HEK293T (cell line): ENCODE measurements at places on chromosomes 16 and 17.
A peak's percentile ranks its signal among the peaks of the same experiment; 100 is the strongest.

- no peak for DNase-seq
Measured at GRCh38 chr17:71885662-71886061, 235.2 kb upstream of the SOX9 start.

- DNase-seq: no peak
Measured at GRCh38 chr16:85541181-85541580, 71.9 kb upstream of the GSE1 start.

GRCh38 chr17:19345067-19345460 lies 17.5 kb downstream of the B9D1 start:
- no peak for DNase-seq

GRCh38 chr17:40307740-40308239 lies 1.2 kb upstream of the RARA start:
- DNase-seq: no peak

DNA sequence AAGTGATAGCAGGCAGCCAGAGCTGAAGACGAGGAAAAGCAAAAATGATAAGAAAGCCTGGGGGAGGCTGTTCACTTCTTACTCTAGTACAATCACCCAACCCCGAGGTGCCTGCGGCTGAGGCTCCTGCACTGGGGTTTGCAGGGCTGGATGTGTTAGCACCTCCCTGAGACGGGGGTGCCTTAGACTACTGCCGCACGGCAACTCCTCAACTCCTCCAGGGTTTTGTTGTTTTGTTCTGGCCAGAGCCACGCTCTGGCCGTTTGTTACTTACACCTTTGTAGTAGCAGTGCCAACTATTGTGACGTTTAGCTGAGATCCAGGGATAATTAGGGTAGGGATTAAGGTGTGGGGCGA lies 51.5 kb downstream of the LDHD start:
- no peak for DNase-seq

DNA sequence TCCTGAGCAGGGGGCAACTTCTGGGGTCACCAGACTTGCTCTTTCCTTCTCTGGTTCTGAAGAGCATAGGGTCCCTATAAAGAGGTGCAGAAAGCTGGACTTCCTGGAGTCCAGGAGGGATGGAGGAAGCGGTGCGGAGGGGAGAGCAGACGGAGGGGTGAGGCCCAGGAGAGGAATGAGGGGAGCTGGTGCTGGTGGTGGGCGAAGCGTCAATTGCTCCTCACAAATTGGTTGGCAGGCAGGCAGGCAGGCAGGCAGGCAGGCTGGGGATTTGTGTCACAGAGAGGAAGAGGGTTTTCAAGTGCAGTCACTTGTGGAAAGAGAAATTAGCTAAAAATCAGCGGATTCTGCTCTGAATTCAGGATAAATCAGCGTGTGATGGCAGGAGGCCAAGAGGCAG lies 133.7 kb upstream of the CDC42EP4 start:
- no peak for DNase-seq

- DNase-seq: no peak
Measured at GRCh38 chr16:50718061-50718760, 23.7 kb upstream of the CYLD start.

GRCh38 chr16:79217375-79218011 lies 383.0 kb downstream of the MAF start:
- no peak for DNase-seq

DNA sequence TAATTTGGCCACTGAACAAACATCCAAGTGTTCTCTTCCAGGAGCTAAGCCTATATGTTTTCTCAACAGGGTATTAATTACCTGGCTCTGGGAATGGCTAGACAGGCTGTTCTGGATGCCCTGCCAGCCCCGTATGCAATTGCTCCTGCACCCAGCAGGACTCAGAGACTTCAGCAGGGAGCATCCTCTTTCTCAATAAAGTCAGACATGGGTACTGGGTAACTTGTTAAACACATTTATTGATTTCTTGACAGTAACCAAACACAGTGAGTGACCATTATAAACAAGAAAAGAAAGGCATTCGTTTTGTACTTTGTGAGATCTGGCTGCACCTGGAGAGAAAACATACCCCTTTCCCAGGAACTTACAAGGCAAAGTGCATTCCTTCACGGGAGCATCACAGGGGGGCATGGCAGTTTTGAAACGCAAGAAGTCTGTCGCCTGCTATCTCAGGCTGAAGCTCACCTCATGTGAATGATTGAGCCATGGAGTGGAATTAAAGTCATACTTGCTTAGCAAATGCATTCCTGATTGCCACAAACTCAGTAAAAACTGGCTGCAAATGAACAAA lies 369.8 kb downstream of the UTP18 start:
- DNase-seq: no peak

GRCh38 chr17:82013772-82014321 lies 8.8 kb downstream of the CENPX start:
- no peak for DNase-seq

DNA sequence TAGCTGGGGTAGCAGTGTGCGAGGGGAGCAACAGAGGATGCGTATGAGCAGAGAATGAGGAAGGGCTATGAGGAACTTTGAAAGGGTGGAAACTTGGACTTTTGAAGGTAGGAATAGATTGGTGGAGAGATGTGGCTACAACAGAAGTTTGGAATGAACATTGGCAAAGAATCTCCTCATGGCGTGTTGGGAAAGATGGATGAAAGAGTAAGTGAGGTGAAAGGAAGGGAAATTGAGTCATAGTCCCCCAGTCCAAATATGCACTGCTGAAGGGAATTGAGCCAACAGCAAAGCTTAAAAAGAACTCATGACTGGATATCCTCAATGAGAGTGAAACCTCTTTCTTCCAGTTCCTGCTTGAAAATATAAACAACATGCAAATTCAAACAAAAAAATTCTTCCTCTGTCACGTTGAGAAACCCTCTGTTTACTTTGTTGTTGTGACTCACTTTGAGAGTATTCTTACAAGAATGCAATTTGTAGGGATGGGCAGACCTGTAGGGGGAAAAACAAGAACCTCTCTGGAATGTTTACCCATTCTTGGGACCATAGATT lies 313.2 kb upstream of the KCNJ16 start:
- DNase-seq: no peak

DNA sequence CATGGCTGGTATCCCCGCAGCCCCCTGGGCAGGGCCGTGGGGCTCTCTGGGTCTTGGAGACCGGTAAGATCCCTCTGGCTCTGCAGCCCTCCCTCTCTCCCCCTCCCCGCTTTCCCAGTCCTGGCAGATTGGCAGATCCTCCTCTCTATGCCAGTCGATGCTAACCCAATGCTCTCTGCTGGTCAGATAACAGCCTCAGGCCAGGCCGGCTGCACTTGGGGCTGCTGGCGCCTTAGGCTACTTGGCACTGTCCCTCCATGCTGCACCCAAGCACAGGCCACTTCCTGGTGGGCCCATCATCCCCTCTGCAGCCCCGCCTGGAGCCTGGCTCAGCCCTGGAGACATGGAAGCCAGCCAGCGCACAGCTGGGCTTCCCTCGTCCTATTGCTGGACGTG lies 81.7 kb downstream of the RTN4RL1 start:
- no peak for DNase-seq

DNA sequence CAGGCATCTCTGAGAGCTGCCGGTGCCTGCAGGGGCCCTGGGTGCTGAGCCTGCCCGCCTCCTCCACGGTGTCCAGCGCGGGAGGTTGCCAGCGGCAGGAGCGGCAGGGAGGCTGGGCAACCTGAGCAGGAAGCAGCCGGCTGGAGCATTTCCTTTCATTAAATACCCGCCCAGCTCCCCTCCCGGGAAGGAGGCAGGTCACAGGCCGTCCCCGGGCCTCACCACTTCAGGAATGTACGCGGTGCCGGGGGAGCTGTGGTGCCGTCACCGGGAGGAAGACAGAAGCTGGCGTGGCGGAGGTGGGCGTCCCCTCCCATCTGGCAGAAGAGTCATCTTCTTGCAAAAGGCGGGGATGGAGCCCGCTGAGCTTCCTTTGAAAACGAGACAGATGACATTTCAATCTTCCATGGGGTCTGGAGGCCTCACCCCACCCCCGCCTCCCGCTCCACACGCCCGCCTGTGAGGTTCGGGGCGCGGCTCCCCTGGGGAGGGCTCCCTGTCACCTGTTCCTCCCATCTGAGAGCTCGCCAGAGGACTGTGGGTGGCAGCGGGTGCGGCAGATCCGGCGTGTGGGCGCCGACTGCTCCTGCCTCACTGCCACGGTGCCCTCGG lies 16.0 kb downstream of the SOX8 start:
- no peak for DNase-seq

DNA sequence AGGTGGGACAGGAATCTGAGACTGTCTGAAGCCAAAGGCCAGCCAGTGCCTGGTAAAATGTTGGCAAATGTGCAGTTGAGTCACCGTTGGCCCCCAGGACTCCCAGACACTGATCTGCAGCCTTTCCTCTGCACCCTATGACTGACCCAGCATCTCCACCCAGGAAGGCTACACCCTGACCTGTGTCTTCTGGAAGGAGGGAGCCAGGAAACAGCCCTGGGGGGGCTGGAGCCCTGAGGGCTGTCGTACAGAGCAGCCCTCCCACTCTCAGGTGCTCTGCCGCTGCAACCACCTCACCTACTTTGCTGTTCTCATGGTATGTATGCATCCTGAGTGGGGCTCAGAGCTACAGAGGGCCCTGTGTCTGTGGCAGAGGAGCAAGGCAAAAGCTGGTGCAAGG lies 24.0 kb downstream of the ADGRG5 start:
- no peak for DNase-seq

GRCh38 chr16:66486773-66487579 lies 59.9 kb downstream of the BEAN1 start:
- no peak for DNase-seq

DNA sequence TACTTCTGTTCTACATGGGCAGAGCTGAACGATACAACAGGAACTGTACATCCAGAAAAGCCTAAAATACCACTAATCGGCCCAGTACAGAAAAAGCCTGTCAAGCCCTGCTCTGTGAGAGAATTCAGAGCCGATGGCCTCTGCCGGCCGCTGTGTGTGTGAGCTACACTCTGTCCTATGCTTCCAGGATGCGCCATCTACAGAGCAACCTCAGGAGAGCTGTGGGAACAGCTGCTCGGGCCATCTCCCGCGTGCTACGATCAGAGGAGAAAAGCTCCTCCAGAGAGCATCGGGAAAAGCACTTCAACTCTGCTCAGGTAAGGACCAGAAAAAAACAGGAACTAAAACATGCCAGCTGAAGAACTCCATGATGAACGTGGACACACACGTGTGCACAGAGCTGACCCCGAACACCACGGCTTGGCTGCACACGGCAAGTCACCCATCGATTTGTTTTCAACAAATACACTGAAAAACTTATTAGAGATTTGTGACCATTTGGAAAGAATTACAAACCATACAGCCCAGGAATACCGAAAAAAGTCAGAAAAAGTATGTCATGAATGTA lies 115.9 kb downstream of the ANKRD11 start:
- DNase-seq: peak; percentile 62

- no peak for DNase-seq
Measured at GRCh38 chr16:57516176-57516725, 20.1 kb downstream of the CCDC102A start.

GRCh38 chr17:44651228-44651627 lies 5.0 kb upstream of the MEIOC start:
- no peak for DNase-seq

DNA sequence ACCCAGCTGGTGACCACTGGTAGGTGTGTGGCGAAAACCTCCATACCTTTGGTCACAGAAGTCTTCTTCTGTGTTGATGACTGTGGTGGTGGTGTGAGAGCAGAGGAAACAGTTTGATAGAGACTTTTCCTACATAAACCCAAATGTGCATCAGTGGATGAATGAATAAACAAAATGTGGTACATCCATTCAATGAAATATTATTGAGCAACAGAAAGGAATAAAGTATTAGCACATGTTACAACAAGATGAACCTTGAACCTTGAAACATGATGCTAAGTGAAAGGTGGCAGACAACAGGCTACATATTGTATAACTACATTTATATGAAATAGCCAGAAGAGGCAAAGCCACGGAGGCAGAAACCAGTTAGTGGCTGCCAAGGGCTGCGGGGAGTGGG lies 15.2 kb downstream of the CDK5R1 start:
- no peak for DNase-seq

DNA sequence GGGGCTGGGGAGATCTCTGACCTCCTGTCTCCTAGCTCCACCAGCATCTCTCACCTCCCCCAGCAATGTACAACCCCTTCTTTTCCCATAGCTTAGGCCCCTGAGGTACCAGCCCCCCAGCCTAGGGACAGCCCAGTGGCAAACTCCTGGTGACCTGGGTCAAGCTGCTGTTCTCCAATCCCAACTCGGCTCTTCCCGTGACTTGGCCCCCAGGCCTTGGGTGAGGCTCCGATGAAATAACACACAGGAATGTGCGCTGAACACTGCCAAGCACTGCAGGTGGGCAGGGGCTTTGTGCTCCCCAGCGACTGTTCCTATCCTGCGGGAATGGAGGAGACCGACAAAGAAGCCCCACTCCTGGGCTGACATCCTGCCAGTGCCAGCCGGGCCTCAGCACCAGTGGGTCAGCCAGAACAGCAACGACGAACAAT lies 63.7 kb upstream of the AMZ2 start:
- no peak for DNase-seq

DNA sequence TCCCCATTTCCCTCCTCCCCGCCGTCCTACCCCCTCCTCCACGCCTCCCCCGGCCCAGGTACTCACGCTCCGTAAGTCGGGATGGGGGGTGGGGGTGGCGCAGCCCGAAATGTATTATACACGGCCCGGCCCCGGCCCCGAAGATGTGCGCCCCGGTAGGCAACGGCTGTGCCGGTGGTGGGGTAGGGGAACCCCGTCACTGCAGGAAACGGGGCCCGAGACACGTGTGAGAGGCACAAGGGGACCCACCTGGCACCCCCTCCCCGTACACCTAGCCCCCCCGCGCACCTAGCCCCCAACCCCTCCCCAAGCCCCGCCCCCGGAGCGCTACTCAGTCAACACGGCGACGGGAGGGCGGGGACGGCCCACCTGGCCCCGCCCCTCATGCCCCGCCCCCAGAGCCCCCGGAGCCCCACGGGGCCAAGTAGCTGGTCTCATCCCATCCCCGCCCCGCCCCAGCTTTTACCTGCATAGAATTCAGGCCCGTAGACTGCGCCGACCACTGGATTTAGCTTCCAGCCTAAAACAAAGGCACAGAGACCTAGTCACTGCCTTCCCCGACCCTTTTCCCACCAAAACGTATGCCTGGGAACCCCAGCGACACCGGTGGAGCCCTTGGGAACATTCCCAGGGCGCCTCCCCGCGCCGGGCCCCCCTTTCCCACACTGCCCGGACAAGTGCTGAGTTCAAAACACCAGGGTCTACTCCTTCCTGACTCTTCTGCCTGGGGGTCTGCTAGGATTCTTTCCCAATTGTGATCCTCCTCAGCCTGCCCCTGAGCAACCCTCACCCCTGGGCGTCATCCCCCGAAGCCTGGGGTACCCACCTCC lies 22.8 kb downstream of the ENGASE start:
- no peak for DNase-seq

DNA sequence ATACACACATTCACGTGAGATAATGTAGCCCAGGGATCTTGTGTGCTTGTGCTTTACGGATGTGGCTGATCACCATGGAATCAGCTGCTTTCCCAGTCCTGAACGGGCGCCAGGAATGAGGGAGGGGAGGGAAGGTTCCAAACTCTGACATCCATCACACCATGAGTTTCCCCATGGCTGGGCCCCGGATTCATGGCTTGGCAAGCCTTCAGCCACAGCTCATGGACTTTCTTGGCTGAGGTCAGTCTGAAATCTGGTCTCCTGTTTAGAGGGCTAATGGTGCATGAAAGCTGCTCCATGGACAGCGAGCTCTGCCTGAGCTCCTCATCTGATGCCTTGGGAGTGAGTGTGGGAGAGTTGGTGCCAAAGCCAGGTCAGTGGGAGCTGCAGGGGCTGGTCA lies 767.6 kb upstream of the EEF2KMT start:
- DNase-seq: no peak
